ENCODE measurements at places on chromosomes 3 and 15.

DNA sequence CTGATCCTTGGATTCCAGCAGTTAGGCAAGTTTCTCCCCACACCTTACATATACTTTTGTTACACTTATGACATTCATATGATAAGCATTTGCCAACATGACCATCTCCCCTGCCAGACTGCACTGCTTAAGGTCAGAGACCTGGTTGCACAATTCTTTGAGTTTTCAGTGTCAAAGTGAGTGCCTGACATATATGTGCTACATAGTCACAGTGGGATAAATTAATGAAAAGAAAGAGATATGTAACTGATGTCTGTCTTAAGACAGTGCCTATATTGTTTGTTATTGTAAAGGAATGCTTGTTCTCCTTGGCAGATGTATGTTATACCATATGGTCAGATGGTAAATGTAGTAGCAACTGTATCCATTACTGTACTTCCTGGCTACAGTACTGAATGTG, 3.5 kb upstream of the DCUN1D1 start:
- no peak for DNase-seq

DNA sequence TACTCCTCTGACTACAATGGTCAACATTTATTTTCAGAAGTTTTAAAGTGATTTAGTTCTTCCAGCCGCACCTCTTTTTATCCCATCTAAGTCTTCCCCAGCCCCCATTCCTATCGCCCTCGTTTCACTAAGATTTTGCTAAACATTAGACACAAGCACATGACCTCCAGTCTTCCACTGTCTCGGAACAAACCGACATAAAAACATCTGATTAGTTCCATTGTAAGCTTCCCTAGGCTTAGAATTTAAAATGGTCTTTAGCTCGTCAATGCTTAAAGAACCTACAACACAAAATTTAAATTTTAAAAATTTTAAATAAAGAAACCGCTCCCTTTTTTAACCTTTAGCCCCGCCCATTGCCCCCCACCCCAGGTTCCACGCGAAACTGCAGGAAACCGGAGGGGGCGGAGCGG, 284 bp upstream of the TSC22D2 start:
- no peak for DNase-seq

GRCh38 chr3:55651011-55651410, 163.9 kb upstream of the WNT5A start:
- DNase-seq, result no peak

DNA sequence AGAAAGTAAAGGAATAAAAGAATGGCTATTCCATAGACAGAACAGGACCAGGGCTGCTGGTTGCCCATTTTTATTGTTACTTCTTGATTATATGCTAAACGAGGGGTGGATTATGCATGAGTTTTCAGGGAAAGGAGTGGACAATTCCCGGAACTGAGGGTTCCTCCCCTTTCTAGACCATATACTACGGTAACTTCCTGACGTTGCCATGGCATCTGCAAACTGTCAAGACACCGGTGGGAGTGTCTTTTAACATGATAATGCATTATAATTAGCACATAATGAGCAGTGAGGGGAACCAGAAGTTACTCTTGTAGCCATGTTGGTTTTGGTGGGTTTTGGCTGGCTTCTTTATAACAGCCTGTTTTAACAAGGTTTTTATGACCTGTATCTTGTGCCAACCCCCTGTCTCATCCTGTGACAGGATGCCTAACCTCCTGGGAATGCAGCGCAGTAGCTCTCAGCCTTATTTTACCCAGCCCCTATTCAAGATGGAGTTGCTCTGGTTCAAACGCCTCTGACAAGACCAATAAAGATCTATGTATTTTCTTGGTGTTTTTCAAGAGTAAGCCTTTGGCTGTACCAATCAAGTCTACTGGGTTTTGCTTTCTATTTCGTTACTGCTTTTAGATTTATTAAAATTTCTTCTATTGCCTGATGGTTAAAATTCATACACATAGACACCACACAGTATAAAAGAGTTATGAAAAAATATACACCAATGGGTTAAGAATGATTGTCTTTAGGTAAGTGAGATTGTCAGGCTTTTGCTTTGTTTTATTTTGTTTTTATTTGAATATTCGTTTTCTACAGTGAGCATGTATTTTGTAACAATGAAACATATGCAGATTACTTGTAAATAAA, 37.4 kb upstream of the CTDSPL start:
- DNase-seq, result no peak

DNA sequence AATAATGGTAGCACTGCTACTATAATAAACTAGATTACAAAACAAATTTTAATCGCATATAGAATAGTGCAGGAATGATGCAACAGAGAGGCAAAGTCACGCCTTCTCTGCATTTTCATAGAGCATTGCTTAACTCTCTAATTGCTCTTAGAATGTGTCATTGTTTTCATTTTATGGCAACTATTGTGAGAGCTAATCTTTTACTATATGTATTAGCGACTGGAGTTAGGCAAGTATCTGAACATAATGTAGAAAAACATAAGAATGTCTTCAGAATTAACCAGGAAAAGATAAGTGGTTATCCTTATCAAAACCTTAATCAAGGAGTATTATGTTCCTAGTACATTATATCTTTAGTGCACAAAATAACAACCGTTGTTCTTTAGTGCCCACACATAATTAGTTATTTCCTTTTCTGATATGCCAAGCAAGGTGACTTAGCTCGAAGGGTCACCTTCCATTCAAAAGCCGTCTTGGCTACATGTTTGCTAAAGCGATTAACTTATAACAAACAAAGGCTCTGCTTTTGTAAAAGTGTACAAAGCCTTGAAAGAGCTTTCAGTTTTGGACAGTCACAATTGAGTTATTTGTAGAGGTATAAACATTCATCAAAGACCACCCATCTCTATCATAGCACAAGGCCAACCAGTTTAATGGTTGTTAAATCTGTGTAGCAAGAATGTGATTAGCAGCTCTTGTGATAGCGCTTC, 1328.9 kb downstream of the ROBO2 start:
- DNase-seq, result no peak

DNA sequence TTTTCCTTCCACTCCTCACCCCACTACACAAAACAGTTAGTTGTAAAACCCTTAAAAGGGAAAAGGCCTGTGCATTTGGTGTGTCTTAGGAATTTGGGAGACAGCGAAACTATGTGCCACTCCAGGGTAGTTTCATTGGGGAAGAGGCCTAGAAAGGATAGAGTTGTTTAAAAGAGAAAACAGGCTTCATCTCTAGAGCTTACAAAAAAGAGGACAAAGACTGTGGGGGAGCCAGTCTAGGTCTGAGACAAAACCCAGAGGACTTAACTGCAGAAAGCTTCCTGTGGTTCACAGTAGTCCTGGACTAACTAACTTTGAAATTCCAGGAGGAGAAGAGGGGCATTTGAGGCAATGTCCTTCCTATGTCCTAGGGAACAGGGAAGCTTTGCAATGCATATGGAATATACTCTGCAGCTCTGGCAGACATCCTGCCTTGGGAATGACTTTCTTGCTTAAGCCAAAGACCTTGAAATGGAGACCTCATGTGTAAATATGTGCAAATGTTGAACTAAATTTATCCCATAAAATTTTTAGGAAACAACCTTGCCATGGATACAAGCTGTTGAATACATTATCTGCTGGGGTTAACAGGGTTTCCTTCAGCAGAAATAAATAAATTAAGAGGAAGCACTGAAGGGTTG, 159.4 kb downstream of the LSAMP start:
- no peak for DNase-seq

- no peak for DNase-seq
Observed at GRCh38 chr3:110521019-110521418, 550.6 kb upstream of the NECTIN3 start.

- no peak for DNase-seq
Observed at GRCh38 chr3:160129459-160130061, 95.7 kb upstream of the C3orf80 start.

DNA sequence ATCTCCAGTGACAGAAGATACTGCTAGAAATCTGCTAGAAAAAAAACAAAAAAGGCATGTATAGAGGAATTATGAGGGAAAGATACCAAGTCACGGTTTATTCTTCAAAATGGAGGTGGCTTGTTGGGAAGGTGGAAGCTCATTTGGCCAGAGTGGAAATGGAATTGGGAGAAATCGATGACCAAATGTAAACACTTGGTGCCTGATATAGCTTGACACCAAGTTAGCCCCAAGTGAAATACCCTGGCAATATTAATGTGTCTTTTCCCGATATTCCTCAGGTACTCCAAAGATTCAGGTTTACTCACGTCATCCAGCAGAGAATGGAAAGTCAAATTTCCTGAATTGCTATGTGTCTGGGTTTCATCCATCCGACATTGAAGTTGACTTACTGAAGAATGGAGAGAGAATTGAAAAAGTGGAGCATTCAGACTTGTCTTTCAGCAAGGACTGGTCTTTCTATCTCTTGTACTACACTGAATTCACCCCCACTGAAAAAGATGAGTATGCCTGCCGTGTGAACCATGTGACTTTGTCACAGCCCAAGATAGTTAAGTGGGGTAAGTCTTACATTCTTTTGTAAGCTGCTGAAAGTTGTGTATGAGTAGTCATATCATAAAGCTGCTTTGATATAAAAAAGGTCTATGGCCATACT, 4.0 kb downstream of the B2M start:
- no peak for DNase-seq

GRCh38 chr3:140122183-140122582, 187.2 kb downstream of the CLSTN2 start:
- DNase-seq, result no peak

GRCh38 chr3:55435491-55435890, 51.6 kb downstream of the WNT5A start:
- DNase-seq, result no peak

DNA sequence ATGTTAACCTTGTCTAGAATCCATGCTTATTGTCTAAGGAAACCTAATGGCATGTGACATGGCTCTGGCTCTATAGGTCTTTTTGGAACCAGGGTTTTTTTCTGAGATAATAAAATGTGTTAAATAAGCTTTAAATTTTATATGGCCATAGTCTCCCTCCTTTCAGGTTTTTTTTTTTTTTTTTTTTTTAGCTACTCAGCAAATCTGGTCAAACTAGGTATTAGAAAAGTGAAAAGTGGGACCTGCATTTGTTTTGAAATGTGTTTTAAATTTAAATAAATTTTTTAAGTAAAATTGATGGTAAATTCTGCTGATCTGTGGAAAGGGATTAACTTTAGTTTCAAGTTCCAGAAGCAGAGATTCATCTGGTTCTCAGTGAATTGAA, 52.1 kb upstream of the NANOGP8 start:
- DNase-seq, result no peak

DNA sequence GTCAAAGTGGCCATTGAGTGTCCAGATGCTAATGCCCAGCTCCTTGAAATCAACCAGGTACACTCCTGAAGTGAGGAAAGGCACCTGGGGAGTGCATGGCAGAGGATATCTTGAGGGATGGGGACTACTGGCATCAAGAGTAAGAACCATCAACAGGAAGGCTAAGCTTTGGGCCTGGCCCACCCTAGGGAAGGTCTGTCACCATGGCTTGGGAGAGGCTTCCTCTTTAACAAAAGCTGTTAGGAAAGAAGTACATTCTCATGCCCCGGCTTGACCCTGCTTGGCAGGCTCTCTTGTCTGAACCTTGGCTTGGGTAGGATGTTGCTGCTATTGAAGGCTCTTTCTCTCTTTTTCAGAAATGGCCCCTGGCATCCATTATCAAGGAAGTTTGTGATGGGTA, 43.7 kb upstream of the TUBGCP5 start:
- no peak for DNase-seq

DNA sequence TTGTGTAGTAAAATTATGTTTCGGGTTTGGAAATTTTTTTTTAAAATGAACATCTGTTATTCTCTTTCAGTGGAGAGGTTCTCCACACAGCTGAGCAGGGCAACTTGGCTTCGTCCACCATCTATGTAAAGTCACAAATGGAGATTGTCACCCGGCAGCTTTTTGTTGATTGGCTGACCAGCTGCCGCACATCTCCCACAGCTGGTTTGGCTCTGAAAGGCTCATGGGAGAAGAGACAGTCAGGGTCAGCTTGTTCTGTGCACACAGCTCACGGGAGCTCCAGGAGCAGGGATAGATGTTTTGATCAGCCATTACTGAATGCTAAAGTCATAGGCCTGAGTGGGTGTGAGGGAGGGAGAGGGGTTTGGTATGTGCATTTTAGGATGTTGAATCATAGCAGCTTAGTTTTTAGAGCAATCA, 12.9 kb upstream of the CCDC80 start:
- DNase-seq, result no peak

- DNase-seq, result no peak
Observed at GRCh38 chr3:46984591-46985459, 5.4 kb downstream of the NBEAL2 start.

DNA sequence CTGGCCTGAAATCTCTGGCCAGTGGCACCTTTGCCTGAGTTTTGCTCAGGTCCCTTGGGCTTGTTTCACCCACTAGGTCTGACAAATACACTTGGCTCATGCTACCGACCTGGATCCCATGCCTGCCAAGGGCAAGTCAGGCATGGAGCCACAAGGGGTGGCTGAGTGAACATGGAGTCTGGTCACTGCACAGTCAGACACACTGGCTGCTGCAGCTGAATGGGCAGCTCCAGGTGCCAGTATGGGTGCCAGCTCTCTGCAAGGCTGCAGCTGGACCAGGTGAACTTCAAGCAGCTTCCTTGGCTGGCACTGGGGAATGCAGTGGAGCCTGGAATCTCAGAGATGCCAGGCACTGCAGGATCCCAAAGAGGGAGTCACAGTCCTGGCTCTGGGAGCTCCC, 170.3 kb downstream of the NECTIN3 start:
- DNase-seq, result no peak

DNA sequence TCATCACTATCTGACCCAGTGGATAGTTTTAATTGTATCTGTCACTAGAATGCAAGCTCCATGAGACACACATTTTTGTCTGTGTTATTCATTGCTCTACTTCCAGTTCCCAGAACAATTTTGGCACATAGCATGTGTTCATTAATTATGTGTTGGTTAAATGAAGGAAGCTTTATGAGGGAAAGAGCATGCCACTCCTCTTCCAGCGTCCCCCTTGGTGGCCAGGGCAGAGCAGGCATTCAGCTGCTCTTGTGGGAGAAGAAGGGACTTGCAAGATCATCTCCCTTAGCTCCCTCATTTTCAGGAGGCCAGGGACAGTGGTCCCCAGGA, 489 bp upstream of the GALNT15 start:
- DNase-seq, result no peak

GRCh38 chr3:25259871-25260270, 168.2 kb upstream of the RARB start:
- no peak for DNase-seq

DNA sequence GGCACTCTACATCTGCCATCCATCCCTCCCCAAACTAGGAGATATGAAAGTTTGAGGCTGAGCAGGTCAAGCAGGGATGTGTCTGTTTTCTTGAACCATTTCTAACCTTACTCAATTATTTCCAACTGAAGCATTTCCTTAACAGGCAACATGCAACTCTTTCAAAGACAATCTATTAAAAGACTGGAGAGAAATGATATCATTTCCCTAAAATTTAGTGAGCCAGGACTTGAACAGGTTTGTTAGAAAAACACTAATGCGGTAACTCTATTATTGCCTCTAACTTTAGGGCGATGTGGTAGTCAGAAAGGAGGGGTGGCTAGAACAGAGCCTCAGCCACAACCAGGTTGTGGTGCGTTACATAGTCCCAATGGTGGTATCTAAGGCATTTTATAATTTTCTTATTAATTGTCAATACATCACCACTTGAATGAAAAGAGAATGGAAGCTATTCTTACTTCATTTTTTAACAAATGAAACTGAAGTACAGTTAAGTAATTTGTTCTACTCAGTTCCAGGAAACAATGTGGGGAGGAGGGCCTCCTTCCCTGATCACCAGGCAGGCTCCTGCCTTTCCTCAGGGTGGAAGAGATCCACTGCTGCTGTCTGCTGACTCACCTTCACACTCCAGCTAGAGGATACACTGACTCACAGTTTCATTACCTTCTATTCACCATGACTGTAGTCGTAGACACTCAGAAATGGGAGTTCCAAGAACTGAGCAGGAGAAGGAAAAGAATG, 22.8 kb downstream of the MYO1E start:
- no peak for DNase-seq
